MCF 10A (cell line): ENCODE measurements at places on chromosomes 1 and 21. TPM values are rescaled to one million over a fixed set of nuclear protein-coding genes. Genes with fewer than 3 reads are reported as not detected.
A peak's percentile ranks its signal among the peaks of the same experiment; 100 is the strongest.

ZNF670 gene
- 7.1 and 7.7 TPM in 2 replicates for total RNA-seq

DNA sequence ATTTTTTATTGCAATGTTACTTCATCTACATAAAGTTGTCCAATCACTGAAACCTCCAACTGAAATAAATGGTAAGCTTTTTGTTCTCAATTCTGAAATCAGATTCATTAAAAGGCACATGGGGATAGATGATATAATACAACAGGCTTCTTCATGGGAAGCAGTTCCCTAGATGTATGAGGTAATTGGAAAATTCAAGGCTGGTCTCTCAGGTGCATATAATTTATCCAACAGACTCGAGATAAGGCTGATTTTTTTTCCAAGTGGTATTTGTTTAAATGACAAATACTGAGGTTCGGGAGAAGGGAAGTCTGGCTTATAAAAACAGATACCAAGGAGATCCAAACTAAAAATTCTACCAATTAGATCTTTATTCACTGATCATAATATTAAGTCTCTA lies 14.2 kb downstream of the TRIM45 start:
- H3K4me1 ChIP-seq = peaks cover 19% of the 10 kb centered on the region
- peaks cover 14% of the 10 kb centered on the region for H3K36me3 ChIP-seq
- H3K27me3 ChIP-seq = no peaks in the 10 kb centered on the region
- no peak overlapping the region for H3K27ac ChIP-seq
- H3K4me3 ChIP-seq = no peak overlapping the region
- no peak for DNase-seq

GRCh38 chr21:31614705-31615104 lies 44.8 kb upstream of the SOD1 start:
- DNase-seq = no peak
- H3K4me1 ChIP-seq = no peaks in the 10 kb centered on the region
- H3K27me3 ChIP-seq = no peaks in the 10 kb centered on the region
- no peaks in the 10 kb centered on the region for H3K36me3 ChIP-seq
- no peak overlapping the region for H3K4me3 ChIP-seq

- H3K4me3 ChIP-seq = no peak overlapping the region
- peaks cover 18% of the 10 kb centered on the region for H3K27me3 ChIP-seq
- H3K36me3 ChIP-seq = no peaks in the 10 kb centered on the region
- H3K27ac ChIP-seq = no peak overlapping the region
- DNase-seq = peak; percentile 0
Measured at GRCh38 chr1:57549300-57549699, 125.4 kb upstream of the DAB1 start.

- peak overlapping the region; percentile 74 for H3K27ac ChIP-seq
- DNase-seq = no peak
- H3K27me3 ChIP-seq = no peaks in the 10 kb centered on the region
- H3K36me3 ChIP-seq = peaks cover 27% of the 10 kb centered on the region
- H3K4me1 ChIP-seq = peaks cover 66% of the 10 kb centered on the region
- H3K4me3 ChIP-seq = no peak overlapping the region
Measured at GRCh38 chr1:156486421-156487344, 13.9 kb downstream of the MEF2D start.

- peak overlapping the region; percentile 17 for H3K4me3 ChIP-seq
- DNase-seq = no peak
- H3K27ac ChIP-seq = peak overlapping the region; percentile 59
- no peaks in the 10 kb centered on the region for H3K27me3 ChIP-seq
- H3K36me3 ChIP-seq = peaks cover 31% of the 10 kb centered on the region
- peaks cover 29% of the 10 kb centered on the region for H3K4me1 ChIP-seq
Measured at GRCh38 chr1:235102259-235102582, 26.4 kb downstream of the TOMM20 start.

GRCh38 chr1:25184001-25184762 lies 48.1 kb downstream of the SYF2 start:
- peaks cover 12% of the 10 kb centered on the region for H3K27me3 ChIP-seq
- no peak overlapping the region for H3K4me3 ChIP-seq
- no peak for DNase-seq
- no peak overlapping the region for H3K27ac ChIP-seq
- H3K4me1 ChIP-seq = no peaks in the 10 kb centered on the region
- no peaks in the 10 kb centered on the region for H3K36me3 ChIP-seq
